Choroid plexus epithelial cell (primary cell): ENCODE measurements at places on chromosomes 11 and 22.

DNA sequence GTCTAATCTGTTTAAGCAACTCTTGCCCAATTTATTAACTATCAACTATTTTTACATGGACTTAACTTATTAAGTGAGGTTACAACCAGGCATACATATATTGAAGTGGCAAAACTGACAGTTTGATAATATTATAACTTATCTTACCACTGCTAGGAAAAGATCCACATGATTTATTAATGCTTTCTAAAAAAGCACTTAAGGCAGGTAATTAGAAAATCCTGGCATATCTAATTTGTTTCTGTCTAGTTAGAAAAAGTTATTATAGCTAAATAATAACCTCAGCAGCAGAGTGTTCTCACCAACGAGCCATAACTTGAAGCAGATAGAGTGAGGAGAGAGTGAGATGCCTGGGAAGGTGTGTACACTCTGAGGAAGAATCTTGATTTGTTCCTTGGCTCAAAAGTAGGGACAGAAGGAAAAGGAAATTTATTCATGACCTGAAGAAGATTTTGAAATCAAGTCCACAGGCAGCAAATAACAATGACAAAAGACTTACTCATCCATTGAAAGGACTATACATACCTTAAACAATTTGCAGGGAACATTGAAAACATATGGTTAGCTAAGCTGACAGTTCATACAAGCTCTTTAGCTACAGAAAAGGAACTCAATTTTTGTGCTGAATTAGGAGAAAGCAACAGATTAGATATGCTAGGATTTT is 7.1 kb upstream of the MUC15 start:
- peak; percentile 20 for DNase-seq

GRCh38 chr22:37731804-37732471 is 35.1 kb downstream of the TRIOBP start:
- no peak for DNase-seq

- DNase-seq, result no peak
Observed at GRCh38 chr11:130024361-130024760, 21.7 kb upstream of the PRDM10 start.

GRCh38 chr11:91686281-91686680 is 538.3 kb upstream of the FAT3 start:
- no peak for DNase-seq
